Ovary (tissue), 10 donors: ENCODE measurements at places on chromosomes 7 and 10.

DNA sequence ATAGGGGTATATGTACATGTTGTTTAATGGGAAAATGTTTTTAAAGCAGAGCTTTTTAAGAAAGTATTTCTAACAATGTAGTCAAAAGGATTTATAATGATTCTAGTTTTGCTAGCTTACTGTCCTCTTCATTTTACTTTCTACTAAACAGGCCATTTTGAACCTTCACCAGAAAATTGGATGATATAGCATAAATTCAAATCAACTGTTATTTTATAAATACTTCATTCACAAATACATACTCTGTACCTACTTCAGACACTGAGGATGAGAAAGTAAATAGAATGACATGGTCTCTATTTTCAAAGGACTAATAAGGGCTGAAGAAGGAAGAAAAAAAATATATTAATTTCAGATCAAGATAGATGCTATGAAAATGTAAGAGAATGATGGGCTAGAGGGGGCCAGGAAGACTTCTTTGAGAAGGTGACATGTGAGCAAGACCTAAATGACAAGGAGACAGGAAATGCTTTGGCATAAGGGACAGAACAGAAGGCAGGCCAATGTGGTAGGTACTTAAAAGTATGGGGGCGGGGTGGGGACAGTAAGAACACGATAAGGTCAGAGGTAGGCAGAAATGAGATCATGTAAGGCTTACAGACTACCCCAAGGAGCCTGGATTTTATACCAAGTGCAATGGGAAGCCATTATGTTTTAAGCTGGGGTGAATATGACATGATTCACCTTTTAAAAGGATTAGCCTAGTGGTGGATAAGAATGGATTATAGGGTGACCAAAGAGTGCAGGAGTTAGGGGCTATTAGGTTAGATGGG is 5.2 kb downstream of the NAMPT start:
- DNase-seq, result no peak

- no peak for DNase-seq
These were observed 25.2 kb downstream of the RAPGEF5 start for GRCh38 chr7:22331704-22332103.

- no peak for DNase-seq
These were observed 345.3 kb downstream of the CXCL12 start for GRCh38 chr10:44039599-44039998.

GRCh38 chr10:120929166-120929565 is 78.0 kb downstream of the WDR11 start:
- no peak for DNase-seq

GRCh38 chr10:72729528-72729927 is 37.6 kb downstream of the MCU start:
- no peak for DNase-seq

DNA sequence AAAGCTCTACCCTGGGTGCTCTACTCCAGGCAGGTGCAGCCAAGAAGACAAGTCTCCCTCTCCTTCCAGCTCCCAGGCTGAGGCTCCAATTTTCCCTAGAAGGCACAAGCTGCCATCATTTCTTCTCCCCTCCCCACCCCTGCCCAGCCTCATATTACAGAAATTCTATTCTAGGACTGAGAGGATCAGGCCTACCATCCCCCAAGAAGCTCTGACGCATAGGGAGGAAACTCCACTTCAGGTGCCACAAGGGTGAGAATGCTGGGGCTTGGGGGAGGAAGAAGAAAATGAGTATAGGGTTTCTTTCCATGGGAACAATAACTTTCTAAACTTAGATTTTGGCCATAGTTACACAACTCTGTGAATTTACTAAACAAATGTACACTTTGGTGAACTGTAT is 35.3 kb downstream of the FEZF1 start:
- DNase-seq, result no peak
